ENCODE measurements at places on chromosomes 3 and 15.

- DNase-seq, result no peak
Measured at GRCh38 chr15:39756806-39757522, 25.7 kb downstream of the FSIP1 start.

DNA sequence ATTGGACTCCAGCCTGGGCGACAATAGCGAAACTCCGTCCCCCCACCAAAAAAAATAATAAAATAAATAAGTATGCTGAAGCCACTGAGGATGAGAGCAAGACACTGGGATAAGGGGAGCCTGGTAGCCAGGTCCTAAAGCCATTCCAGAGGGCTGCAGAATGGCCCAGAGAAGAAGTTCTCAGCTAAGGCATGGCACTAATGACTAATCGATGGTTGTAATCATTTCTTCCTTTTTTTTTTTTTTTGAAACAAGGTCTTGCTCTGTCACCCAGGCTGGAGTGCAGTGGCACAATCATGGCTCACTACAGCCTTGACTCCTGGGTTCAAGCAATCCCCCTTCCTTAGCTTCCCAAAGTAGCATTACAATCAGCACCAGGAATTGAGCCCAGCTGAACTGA is 25.6 kb upstream of the ZNF774 start:
- no peak for DNase-seq

DNA sequence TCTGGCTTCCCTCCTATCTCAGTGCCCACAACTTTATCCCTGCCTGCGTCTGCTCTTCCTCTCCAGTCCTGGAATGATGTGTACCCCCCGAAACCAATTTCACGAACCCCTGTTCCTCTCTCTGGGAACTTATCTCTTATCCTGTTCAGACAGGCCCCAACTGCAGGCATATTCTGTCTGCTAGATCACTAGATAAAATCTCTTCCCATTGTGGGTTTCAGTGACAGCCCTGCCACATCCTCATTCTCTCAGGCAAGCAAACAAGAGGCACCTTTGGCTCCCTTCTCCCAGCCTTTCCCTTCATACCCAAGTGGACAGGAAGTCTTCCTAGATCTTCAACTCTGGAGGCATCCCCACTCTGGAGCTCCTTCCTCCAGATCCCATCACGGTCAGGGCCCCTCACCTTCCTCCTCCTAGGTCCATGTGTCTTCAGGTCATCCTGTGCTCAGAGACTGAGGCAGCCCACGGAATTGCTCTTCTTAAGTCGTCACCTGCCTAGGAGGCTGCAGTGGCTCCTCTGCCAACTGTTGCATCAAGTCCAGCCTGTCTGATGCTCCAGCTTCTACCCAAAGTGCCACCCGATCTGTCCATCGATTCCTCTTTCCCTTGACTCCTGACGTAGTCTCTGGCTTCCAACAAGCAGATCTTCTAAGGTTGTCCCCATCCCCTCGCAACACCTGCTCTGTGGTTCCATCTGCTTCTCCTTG is 190.8 kb downstream of the SLCO3A1 start:
- DNase-seq, result no peak

- DNase-seq, result no peak
Measured at GRCh38 chr3:145272684-145273083, 888.3 kb downstream of the PLOD2 start.

- DNase-seq, result no peak
Measured at GRCh38 chr3:181629711-181630110, 82.0 kb upstream of the SOX2 start.

DNA sequence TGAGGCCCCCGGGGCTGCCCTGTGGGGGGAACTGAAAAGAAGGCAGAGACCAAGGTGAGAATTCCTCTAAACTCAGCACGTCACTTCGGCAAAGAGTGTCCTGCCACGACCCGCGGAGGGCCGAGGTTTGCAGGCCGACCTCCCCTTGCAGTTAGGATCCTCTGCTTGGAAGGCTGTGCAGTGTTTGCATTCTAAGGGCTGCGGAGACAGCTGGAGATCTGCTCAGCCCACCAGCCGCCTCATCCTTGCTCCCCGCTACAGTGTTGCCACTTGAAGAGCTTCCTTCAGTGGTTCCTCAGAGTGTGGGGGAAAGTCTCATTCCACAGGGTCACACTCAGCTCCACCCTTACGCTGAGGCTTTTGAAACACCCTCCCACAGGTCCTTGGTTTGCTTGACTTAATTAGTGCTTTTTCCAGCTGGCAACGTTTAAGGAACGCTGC is 10.8 kb downstream of the SLC51A start:
- DNase-seq, result no peak

GRCh38 chr3:57637391-57637790 is 40.2 kb upstream of the ARF4 start:
- DNase-seq, result no peak

GRCh38 chr3:30400926-30401325 is 205.5 kb upstream of the TGFBR2 start:
- no peak for DNase-seq
